ENCODE measurements at places on chromosomes 12 and 14.

DNA sequence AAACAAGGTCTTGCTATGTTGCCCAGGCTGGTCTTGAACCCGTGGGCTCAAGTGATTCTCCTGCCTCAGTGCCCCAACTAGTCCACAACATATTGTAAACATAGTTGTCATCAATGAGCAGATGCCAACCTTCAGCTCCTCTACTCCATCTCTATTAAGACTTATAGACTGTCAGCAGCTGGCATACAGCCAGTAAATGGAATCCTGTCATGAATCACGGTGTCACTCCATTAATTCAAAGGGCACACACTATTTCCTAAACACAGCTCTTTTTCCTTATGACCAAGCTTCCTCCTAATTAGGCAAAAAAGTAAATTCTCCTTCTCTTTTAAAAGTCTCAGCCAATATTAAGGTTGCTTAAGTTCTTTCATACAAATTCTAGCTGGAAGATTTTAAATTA lies 111.2 kb downstream of the ITPR2 start:
- DNase-seq, result no peak

- DNase-seq, result no peak
Measured at GRCh38 chr12:94973221-94973620, 30.3 kb downstream of the NDUFA12 start.

- DNase-seq, result no peak
Measured at GRCh38 chr14:59356767-59357166, 108.4 kb downstream of the GPR135 start.

DNA sequence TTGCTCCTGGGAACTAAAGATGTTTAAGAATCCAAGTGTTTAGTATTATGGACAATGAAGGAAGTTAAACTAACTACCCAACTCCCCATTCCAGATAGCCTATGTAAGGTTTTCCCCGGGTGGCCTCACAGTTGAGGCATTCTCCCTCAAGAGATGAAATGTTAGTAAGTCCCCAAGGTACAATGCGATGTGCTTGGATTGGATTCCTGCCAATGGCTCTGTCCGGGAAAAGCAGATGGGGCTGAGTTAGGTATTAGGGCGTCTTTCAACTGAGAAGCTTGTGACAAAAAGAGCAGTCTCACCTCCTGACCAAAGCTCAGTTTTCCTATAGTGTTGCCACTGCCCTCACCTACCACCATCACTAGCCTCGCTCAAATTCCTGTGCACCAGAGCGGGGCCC lies 64.8 kb upstream of the E2F7 start:
- DNase-seq, result no peak

- DNase-seq, result peak; percentile 40
Measured at GRCh38 chr14:106459971-106460730, 933.8 kb downstream of the TMEM121 start.

GRCh38 chr14:23009483-23009938 lies 432 bp downstream of the C14orf93 start:
- DNase-seq, result no peak

DNA sequence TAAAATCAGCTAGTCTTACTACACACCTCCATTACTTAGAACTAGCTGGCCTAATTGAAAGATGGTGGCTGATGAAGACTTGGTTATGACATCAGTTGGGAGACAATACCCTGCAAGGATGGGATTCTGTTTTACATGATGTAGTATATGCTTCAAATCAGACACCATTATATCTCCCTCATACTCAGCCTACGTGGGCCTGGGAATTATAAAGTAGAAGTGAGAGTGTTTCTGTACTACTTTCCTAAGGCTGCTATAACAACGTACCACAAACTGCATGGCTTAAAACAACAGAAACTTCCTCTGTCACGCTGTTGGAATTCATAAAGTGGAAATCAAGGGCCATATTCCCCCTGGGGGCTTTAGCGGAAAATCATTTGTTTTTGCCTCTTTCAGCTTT lies 190.4 kb downstream of the PAH start:
- DNase-seq, result no peak

DNA sequence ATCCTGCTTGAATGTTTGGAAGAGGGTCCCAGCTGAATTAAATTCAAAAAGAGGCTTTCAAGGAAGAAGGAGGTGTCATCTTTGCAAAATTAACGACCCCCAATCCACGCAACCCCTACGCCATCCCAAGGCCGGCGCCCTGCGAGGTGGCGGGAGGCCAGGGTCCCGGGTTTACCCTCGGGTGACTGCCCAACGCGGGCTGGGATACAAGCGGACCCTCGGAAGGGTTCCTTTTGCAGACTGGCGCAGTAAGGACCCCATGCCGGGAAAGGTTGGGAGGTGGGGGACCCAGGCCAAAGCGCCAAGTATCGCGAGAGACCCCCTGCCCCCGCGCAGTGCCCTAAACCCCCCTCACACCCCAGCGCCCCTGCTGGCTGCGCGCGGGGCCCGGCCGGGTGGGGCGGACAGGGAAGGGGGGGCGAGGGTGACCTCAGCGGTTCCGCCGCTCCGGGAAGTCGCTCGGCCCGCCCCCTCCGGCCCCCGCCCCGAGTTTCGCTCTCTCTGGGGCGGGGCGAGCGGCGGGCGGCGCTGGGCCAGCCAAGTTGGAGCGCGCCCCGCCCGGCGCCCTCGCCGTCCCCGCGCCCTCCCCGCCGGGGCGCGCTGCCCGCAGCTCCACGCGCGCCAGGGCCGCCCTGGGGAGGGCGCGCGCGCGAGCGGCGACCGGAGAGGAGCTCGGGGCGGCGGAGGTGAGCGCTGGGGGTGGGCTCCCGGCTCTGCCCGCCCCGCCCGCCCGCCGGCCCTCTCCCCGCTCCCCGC lies 708 bp upstream of the ZBTB42 start:
- peak; percentile 79 for DNase-seq

DNA sequence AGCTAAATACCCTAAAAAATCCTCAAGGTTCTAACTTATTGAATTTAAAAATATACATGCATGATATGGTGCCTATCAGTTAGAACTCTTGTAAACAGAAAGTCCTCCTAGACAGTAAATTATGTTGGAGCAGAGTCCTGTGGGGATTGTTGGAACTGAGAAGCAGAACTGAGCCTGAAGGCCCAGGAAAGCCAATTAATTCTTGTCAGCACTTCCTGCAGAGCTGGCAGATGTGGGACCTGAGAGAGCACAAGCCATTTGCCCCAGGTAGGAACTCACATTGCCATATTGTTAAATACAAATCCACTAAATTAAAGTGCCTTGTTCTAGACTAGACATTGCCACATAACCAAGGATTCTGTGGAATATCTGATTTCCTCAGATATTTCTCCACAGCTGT lies 117.1 kb downstream of the RTN1 start:
- no peak for DNase-seq

DNA sequence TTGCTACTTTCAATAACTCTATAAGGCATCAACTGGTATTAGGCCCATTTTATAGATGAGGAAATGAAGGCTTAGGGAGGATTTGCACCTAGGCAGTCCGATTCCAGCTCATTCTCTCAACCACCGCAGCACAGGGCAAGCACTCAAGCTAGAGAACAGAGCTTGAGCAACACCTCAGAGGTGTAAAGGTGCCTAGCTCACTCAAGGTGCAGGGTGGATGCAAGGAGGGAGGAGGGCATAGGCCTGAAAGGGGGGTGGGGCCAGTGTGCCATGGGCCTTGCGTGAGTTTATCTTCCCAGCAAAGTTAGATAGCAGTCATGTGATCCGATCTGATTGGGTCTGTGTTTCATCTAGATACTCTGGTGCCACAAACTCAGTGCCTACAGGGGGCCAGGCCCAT lies 10.2 kb upstream of the EMP1 start:
- DNase-seq, result no peak

GRCh38 chr14:24631749-24632335 lies 2.1 kb downstream of the GZMB start:
- DNase-seq, result no peak

- peak; percentile 57 for DNase-seq
Measured at GRCh38 chr12:31874961-31875608, 84.1 kb upstream of the RESF1 start.

GRCh38 chr12:2239381-2239871 lies 186.6 kb downstream of the CACNA1C start:
- no peak for DNase-seq

DNA sequence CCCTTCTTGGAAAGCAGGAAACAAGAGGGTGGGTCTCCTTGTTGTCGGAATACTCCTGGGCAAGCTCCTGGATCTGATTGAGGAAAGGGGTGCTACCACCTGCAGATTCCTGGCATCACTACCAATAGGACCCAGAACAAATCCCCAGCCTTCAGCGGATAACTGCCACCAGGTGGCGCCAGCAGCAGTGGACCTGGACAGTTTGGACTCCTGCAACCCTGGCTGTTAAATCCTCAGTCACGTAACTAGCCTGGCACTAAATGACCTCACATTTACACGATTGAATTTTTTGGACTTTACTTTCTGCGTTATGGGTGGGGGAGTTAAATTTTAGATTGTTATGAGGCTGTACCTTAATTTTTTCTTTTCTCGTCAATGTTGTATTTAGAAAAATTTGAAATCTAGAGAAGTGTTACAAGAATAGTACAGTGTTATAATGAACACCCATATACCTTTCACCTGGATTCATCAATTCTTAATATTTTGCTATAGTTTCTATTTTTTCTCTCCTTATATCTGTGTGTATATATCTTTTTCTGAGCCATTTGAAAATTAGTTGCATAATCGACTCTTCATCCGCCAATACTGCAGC lies 95.6 kb downstream of the GAS2L3 start:
- no peak for DNase-seq

All from activated CD4-positive, alpha-beta T cell treated with anti-CD3 and anti-CD28 coated beads for 1 hour (primary cell).